ENCODE measurements at places on chromosomes 6 and 20. TPM values are rescaled to one million over a fixed set of nuclear protein-coding genes. Genes with fewer than 3 reads are reported as not detected.

HTR1E gene
- total RNA-seq = not detected

PI16 gene
- 0.59 TPM for total RNA-seq

PFDN4 gene
- 110 TPM for total RNA-seq

KIF25 gene
- 0.14 TPM for total RNA-seq

SGK2 gene
- 0.74 TPM for total RNA-seq

BANF2 gene
- not detected for total RNA-seq

PSORS1C2 gene
- total RNA-seq = not detected

WFDC12 gene
- total RNA-seq = not detected

PRDM1 gene
- 8.0 TPM for total RNA-seq
